Stimulated activated naive CD4-positive, alpha-beta T cell treated with Interleukin-2 at 50 U/mL for 16 hours (primary cell): ENCODE measurements at places on chromosomes 1 and 21.

DNA sequence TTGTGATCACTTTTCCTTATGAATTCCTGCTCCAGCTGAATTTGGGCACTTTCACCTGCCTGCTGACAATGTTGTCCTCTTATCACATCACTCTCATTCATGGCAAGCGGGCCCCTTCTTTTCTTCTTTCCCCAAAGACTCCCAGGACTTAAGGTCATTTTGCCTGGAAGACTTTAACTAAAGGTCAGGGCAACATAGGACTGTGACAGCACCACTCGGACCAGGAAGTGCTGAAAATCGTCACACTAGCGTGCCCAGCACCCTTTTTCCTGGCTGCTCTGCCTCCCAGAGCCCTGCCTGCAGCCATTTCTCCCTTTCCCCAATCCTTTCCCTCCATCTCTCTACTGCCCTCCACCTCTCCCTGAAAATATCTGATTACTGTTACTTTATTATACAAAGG lies 35.4 kb downstream of the CD34 start:
- no peak for DNase-seq

GRCh38 chr1:232226197-232226712 lies 403.7 kb downstream of the SIPA1L2 start:
- no peak for DNase-seq

GRCh38 chr1:231810415-231810814 lies 183.8 kb downstream of the DISC1 start:
- no peak for DNase-seq

- DNase-seq = no peak
Measured at GRCh38 chr1:29636936-29637335, 400.6 kb downstream of the PTPRU start.

- no peak for DNase-seq
Measured at GRCh38 chr1:172653015-172653709, 5.7 kb upstream of the FASLG start.

DNA sequence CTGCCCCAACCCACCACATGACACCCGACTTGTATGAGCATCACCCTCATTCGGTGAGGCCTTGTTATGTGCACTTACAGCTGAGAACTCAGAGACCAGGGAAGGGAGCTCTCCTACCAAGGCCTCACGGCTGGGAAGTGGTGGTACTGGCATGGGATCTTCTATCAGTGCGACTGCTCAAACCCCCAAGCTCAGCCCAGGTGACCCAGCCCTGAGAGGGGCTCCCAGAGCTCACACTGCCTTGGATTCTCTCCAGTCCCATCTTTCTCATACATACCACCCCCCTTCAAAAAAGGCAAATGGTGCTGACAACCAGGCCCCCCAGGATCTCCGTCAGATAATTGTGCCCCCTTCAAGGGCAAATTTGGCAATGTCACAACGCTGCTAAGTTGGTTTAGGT lies 777 bp upstream of the PLA2G2F start:
- no peak for DNase-seq

- DNase-seq = no peak
Measured at GRCh38 chr1:13541435-13542215, 27.8 kb upstream of the LRRC38 start.

DNA sequence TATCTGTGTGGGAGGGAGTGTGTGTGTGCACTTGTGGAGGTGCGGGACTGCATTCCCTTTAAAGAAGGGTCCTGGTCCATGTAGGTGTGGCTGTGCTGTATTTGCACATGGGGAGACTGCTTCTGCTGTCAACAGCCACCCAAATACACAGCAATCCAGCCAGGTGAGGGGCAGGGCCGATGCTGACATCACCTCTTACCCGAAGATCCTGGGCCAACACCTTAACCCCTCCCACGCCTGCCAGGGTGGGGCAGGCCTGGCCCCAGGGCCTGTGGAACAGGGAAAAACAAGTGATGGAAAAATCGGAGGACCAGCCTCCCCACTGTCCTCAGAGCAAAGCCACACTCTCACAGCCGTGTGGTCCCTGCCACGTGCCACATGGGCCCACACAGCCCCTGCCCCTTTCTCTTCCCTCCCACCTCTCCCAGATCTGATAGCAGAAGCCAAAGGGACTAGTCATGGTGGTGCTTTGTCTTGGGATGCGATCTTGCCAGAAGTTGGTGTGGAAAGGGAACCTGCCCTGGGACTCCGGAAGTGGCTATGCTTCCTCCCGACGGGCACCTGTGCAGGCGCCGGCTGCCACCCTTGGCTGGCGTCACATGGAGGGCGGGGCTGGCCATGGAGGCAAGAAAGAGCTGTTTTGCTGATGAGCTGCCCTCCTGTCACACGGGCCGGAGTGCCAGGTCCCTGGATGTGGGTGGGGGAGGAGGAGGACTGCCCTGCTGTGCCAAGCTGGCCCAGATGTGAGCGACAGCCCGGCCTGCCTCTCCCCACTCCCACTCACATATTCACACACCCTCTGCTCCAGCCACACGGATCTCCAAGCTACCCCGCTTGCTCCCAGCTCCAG lies 7.8 kb upstream of the CASZ1 start:
- no peak for DNase-seq

- DNase-seq = no peak
Measured at GRCh38 chr21:32794644-32795079, 23.1 kb upstream of the PAXBP1 start.

DNA sequence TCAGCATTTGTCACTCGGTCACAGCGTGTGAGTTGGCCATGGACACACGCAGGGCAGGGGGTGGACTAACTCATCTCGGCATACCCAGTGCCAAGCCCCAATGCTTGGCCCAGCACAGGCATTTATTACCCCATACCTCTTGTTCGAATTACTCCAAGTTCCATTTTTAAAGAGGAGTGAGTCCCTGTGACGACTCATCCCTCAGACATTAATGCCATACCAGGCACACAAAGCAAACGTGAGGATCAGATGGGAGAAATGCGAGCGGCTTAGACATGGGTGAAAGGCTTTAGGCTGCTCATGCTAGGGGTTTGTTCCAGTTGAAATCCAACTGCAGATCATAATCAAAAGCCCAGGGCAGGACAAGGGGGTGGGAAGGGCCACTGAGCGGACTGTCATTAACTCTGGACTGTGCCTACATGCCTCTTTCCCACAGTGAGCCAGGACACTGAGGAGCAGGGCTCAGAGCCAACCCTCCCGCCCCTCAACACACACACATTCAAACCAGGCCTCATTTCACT lies 118.5 kb upstream of the NGF start:
- DNase-seq = no peak

DNA sequence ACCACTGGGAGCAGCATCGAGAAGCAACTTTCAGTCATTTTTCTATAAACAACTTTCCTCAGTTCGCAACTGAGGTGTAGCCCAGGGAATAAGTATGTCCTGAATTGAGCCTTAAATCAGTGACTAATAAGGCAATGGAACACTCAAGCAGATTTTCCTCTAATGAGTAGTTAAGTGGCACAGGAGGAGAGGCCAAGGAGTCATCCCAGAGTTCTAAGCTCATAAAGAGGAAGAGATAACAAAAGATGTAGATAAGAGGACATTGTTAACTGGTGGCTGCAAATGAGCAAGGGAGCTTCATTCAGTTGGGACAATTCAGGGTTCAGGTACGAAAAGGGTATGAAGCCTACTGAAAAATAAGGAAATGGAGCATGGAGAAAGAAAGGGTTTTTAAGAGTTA lies 64.5 kb downstream of the LRRC40 start:
- DNase-seq = no peak
